ENCODE measurements at places on chromosomes 5 and 9.

DNA sequence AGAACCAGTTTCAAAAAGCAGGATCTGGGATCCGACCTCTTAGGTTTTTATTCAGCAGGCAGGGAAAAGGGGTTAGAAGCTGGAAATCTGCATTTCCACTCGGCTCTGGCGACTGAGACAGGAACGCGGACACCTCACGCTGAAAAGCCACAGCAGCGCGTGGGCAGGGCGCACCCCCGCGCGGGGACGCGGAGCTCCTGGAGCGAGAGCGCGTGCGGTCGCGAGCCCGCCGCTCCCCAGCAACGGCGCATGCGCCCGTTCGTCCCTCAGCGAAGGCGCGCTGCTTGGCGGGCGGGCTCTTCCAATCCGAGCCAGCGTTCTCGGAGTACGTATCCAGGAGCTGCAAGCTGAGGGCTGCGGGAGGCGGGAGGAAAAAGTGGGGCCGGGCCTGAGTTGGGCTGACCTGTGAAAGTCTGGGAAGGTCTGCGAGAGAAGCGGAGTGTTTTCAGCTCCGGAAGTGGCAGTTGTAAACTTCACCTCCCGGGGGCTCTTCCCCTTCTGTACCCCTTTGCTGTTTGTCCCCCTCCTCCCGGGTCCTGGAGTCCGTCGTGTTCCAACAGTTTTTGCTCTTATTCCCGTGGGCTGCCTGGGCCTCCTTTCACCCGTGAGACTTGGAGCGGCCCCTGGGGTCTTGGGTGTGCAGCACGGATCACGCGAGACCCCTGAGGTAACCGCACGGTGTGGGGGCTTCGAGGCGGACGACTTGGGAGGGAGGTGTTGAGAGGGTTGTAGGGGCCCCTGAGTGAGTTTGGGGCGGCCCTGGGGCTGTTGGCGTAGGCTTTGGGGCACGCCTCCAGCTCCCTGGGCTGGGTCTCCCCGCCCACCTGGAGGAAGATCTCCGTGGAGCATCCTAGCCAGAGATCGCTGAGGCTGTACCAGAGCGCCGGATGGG is at the start of gene CCDC171:
TSS of gene CCDC171 (plus strand) at position 408 of the 892 bp plus-strand sequence. CDS start 11,046 bp downstream, outside the sequence.
- peak; percentile 76 for DNase-seq

GRCh38 chr5:113039934-113040285 is 63.3 kb downstream of the DCP2 start:
- DNase-seq, result no peak

DNA sequence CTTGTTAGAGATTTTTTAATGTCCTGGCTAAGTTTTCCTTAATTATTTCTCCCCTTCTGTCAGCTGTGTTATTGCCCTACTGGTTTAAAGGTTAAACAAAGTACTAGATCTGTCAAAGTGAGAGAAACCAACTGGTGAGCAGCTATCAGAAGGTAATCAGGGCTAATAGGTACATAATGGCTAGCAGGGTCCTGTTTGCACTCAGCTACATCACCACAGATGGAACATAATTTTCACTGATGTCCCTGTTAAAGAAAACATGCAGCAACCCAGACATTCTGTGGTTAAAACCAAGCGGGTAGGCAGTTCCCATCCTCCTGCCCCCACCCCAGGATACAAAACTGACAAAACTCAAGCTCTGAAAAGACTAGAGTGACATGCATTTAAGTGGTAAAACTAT is 473.9 kb downstream of the NR2F1-AS1 start:
- no peak for DNase-seq

GRCh38 chr5:131460867-131461572 is 174.0 kb downstream of the RAPGEF6 start:
- no peak for DNase-seq

DNA sequence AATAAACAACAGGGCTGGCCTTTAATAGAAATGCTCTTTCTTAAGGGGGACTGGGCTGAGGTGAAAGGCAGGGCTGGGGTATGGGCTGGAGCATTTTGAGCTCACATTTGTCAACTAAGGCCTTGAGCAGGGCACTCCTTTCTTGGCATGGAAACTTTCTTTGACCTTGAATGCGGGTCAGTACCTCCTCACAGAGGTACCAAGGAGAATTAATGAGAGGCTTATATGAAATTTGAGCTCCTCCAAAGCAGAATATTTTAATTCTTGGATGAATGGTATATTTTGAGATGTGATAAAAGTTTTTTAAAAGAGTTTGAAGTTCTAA is 3.1 kb downstream of the CYSTM1 start:
- no peak for DNase-seq

DNA sequence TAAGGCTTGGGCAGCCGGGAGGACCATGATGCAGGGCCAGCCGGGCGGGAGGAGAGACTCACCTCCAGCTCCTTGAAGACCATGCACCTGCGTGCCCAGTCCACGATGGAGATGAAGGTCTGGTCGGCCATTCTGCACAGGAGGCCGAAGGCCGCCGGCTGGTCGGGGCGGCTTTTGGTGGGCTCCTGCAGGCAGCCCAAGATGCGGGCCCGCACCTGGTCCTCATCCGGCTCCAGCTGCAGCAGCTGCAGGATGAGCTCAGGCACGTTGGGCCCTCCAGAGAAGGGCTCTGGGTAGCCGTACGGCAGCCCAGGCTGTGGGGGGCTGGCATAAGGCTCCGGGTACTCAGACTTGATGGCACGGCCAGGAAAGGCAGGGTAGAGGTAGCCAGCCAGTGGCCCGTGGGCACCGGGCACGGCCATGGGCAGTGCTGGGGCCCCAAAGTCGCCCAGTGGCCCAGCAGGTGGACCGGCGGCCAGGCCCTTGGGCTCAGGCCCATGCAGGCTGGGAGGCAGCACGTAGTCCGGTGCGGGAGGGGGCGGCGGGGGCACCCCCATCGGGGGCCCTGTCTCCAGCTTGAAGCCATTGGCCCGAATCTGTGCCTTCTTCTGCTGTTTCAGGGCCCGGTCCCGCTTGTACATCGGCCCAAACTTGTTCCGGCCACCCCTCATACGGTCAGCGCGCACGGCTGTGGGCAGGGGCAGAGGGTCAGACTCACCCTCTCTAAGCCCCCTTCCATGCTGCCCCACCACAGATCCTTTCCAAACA is 7.0 kb downstream of the NR5A1 start:
- DNase-seq, result no peak

GRCh38 chr5:111234125-111234524 is 9.9 kb downstream of the CAMK4 start:
- no peak for DNase-seq

DNA sequence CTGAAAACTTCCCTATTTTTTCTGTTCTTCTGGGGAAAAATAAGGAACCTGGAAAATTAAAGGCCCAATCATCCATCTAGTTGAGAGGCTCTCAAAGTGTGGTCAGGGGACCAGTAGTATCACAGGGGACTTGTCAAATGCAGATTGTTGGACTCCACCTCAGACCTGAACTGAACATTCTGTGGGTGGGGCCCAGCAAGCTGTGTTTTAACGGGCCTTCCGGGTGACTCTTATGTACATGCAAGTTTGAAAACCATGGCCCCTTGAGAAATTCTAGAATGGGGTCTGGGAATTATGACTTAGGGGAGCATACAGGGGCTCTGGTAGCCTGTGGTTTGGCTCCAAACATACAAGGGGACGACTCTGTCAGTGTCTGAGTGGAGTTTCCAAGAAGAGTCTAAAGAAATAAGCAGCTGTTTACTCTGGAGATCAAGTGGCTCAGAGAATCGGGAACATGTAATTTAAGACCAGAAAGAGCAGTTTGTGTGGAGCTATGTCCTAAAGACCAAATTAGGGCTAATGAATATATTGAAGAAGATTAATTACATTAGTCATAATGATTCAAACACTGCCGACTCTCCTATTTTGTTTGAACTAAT is 177.4 kb downstream of the SLC28A3 start:
- DNase-seq, result no peak

GRCh38 chr5:32273821-32274220 is 38.9 kb downstream of the MTMR12 start:
- DNase-seq, result no peak

Measured in T-helper 1 cell (primary cell).